Stimulated activated CD4-positive, alpha-beta T cell treated with anti-CD3 and anti-CD28 coated beads, Interleukin-1b, Interleukin-23, amount 100 ng/mL, for 4 hours (primary cell): ENCODE measurements at places on chromosomes 3 and 15.

- no peak for DNase-seq
Measured at GRCh38 chr15:51806123-51806522, 23.3 kb upstream of the TMOD3 start.

- no peak for DNase-seq
Measured at GRCh38 chr15:73196113-73196512, 143.8 kb downstream of the NEO1 start.

DNA sequence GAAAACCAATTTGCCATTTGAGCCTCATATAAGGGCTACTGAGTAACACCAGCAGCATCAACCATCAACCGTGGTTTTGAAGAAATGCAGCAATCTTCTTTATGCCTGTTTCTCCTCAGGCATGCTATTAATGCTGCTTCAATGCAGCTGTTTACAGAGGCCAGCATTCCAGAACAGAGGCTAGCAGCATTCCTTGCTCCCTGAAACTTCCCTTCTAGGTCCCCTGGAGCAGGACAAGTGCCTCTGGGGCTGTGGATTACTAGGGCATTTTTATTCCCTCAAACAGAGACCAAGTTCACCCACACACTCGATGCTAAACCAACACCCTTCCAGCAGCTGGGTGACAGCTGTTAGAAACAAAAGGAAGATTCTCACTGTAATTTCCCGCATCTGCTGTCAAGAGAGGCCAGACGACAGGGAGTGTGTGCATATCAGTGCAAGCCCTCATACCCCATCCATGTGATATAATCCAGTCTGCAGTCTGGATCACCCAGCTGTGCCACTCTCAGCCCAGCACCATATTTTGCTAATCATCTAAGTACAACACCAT is 57.5 kb downstream of the HOMER2 start:
- no peak for DNase-seq

DNA sequence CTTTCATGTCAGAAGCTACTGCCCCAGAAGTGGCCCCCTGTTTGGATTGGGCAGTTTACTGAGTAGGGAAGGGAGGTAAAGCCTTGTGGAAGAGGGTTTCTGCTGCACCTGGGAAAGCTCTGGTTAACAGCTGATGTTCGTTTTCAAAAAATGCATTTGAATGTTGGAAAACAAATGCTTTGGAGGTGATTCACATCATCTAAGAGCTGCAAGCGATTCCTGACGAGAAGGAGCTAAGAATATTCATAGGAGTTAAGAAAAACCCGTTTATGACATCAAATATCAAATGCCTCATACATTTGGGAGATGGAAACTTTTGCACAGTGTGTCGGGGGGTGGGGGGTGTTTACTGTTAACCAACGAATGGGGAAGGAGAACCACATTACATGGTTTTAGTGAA is 183.8 kb upstream of the NR2F2 start:
- no peak for DNase-seq

DNA sequence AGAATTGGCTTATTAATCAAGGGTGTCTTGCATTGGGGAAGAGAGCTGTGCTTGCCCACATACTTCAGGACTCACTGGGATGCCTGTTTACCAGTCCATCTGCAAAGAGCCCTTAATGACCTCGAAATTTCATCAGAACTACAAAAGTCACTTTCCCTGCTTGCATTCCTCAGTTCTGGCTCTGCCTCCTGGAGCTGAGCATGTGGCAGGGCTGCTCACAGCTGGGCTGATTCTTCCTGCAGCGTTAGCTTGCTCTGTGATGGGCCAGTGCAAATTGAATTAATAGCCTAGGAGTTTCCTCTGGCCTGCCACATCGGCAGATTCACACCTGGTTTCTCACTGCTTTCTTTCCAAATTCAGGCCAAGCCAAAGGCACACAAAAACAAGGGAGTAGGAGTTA is 108.9 kb downstream of the DUT start:
- DNase-seq, result no peak

GRCh38 chr15:91953432-91953831 is 99.9 kb downstream of the SLCO3A1 start:
- no peak for DNase-seq

- DNase-seq, result no peak
Measured at GRCh38 chr3:190853464-190853863, 9.0 kb downstream of the GMNC start.

GRCh38 chr3:152193673-152194267 is 75.0 kb upstream of the MBNL1 start:
- DNase-seq, result no peak

DNA sequence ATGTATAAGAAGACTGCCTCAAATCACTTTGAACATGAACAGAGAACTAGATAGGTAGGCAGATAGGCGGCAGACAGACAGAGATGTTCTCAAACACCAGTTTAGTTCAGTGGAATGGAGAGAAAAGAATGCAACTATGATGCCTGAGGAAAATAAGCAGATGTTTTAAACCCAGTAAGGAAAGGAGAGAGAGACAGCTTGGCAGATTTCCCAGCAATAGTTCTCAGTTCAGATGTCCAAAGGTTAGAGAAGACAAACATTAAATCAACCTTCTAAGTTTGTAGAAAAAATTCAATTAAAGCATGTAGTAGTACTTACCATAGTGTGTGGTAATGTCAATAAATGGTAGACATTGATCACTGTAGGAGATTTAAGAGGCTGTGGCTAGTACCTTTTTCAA is 209.6 kb upstream of the PFN2 start:
- no peak for DNase-seq

DNA sequence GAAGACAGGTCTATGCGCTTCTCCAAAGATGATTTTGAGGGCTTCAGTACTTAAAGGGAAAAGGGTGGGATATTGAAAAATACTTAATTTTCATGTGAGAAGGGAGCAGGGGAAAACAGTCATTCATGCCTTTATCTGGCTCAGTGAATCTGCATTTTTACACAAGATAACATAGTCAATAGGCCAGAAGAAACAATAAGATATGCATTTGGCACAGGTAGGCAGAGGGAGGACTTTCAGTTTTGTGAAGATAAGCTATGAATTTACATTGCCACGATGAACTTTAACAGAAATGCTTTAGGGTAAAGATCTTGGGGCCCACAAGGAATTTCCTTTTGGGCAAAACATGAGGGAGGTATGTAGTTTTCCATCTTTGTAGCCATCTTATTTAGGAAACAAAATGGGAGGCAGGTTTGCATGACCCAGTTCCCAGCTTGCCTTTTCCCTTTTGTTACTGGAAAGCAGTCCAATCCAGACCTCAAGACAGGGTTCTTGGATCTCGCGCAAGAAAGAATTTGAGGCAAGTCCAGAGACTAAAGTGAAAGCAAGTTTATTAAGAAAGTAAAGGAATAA is 504.2 kb downstream of the IGSF11 start:
- DNase-seq, result no peak
